ENCODE measurements at places on chromosomes 5 and 9. TPM values are rescaled to one million over a fixed set of nuclear protein-coding genes. Genes with fewer than 3 reads are reported as not detected.

Gene CRB2
- 0.13 TPM for total RNA-seq

Gene PROB1
- total RNA-seq = 0.19 TPM

Gene C9orf153
- 0.34 TPM for total RNA-seq

Gene KIF12
- total RNA-seq = 1.8 TPM

Gene HACD4
- 1.0 TPM for total RNA-seq

Gene PLK2
- total RNA-seq = 34.3 TPM

Gene LRSAM1
- 9.3 TPM for total RNA-seq
